ENCODE measurements at places on chromosomes 11 and 22.

- DNase-seq: no peak
Observed at GRCh38 chr11:12388173-12388572, 10.8 kb downstream of the PARVA start.

- DNase-seq: no peak
Observed at GRCh38 chr11:67996622-67997474, 7.0 kb downstream of the UNC93B1 start.

DNA sequence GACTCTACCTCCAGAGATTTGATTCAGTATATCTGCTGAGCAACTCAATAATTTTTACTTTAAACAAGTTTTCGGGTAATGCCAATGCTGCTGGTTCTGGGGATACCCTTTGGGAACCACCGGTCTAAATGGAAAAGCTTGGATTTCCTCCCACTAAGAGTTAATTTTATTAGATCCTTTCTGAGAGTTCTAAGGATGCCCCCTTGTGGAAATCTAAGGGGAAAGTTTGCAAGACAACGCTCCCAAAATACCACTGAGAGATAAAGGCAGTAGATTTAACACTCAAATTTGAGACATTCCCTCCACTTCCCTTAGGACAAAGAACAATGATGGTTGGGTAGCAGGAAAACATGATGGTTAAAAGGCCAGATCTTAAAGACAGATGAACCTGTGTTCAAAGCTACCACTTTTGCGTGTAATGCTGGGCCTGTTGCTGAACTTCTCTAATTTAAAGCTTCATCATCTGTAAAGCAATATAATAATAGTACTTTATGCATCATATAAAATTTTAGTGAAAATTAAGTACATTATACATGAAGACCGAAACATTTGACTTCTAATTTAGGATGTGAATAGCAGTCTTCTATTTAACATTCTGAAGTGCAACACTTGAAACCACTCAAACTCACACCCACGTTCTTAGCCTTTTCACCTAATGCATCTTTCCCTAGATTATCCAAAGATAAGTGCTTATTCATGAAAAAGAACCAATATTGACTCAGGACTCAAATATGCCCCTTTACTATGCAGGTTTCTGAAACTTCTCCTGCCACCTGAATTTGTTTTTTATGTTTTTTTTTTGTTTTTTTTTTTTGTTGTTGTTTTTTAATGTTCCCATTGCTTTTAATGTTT lies 110.1 kb upstream of the LUZP2 start:
- no peak for DNase-seq

DNA sequence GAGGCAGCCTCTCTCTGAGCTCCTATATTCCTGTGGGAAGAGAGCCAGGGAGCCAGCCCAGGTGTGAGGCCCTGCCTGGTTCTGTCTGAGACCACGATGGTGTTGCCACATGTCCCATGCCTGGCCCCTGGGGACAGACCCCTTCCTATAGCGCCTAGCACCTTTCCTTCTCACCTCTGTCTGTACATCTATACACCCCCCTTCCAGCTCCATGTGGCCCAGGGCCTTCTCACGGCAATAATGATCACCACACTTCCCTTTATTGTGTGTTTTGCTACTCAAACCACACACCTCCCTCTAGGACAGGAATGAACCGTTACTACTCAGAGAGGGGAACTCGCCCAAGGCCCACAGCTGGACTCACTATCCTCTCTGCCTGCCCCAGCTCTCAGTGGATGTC lies 12.8 kb downstream of the CD82 start:
- DNase-seq: no peak

DNA sequence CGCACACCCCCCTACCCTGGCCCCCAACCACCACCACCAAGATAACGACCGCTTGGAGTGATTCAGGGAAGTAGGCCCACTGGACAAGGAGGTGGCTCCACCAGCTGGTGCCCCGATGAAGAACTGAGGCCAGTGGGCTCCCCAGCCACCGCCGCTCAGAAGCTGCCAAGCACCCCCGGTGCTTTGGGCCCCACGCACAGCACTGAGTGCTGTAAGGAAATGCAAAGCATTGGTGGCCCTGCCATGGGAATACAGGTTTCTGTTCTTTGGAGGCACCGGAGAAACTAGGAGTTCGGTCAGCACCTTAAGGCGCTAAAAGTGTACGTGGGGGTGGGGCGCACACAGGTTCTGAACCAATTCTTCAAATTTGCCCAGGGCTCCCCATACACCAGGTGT lies 664 bp upstream of the PRSS23 start:
- DNase-seq: no peak

- no peak for DNase-seq
Observed at GRCh38 chr11:128924510-128925249, 18.0 kb downstream of the TP53AIP1 start.

GRCh38 chr22:38110863-38111852 lies 674 bp upstream of the BAIAP2L2 start:
- DNase-seq: no peak

- DNase-seq: no peak
Observed at GRCh38 chr11:111153194-111153593, 92.3 kb upstream of the POU2AF2 start.

DNA sequence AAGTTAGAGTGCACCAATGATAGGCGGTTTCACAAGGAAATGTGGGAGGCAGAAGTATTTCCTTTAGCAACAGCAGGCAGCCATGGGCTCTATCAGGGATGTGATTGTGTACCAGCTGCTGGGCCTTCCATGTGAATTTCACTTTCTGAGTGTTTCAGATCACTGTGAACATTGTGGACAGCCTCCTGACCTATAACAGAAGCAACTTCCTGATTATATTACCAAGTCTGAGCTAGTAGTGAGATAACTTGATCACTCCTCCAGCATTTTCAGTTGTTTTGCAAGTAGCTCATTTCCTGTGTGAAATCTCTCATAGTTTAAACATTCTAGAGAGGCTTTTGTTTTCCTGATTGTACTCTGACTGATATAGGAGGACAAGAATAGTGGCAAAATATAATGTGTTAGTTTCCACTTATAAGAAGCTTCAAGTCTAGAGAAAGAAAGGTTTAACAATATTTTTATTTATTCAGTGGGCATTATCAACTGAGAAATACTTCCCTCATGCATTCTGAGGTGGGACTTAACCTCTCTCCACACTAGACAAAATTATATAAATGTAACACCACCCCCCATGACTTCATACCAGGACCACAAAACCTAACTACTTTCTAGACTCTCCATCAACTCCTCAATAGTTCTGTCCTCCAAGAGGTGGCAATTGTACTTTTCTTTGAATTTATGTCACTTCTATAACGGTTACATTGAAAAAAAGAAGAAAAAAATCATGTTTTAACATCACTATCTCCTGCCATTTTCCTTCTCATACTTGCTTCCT lies 184.2 kb upstream of the LUZP2 start:
- DNase-seq: no peak

DNA sequence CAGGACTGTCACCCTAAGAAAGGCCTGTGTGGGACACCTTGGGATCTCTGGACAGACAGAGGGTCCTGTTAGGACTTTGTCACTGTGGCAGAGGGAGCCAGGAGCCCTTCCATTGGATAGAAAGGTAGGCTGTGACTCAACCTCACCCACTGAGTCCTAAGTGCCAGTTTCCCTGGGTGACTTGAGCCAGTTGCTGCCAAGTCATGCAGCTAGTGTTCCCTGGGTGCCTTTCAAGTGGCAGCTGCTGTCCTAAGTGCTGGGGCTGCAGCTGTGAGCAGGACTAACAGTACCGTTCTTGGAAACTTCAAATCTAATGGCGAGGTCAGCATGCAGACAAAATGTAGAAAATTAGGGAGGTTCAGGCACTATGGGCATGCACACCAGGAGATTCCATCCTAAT lies 393.7 kb downstream of the TMEM135 start:
- no peak for DNase-seq

DNA sequence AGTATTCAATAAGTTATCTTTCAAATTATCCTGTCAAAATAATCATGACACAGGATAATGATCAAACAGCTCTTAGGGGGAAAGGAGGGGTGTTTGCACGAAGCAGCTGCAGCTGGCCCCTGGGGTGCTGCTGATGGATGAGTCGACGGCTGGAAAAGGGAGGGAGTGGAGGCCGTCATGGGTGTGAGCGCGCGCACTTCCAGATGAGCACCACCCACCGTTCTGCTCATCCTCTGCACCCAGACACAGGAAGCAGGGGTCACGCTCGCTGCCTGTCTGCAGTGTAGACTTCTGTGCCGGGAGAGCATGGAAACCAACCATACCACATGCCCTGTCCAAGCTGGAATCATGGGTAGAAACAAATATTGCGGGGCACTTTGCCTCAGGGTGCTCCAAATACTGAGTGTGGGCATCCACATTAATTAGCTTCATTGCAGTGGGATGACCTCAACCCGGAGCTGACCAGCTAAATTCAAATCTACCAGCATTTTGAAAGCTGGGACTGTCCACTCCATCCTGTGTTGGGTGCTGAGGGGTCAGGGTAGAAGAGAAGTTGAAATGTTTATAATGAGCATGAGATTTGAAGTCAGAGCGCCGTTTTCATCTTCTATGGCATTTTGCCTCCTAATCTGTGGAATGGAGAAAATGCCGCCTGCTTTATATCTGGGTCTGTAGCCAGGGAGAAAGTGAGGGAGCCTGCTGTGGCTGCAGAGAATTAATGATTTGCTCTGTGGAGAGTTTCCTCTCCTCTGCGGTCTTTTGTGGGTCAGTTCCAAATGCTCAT lies 802.4 kb downstream of the TBC1D22A start:
- DNase-seq: no peak

DNA sequence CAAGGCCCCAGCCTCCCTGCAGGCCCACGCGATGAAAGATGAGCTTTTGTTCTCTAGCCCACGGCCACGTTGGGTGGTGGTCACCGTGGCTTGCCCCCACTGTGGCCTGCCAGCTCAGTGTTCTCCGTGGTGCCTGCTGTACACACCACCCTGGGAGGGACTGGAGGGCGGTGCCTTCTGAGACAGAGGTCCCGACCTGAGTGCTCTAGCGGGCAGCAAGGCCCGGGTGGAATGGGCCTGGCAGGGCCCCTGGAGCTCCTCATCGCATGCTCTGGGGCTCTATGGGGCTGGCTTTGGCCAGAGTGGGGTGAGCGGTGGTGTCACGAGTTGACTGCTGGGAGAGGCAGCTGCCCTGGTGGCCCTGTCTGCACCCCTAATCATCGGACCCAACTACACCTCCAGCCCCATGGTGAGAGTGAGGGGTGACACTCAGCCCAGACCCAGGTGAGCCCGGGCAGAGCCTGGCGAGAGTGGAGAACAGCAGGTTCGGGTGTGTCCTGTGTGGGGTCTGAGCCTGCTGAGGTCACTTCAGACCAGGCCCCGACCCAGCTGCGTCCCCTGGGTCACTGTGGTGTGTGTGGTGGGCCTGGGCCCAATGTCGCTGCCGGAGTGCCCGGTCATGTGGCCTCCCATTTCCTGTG lies 541.9 kb downstream of the TBC1D22A start:
- no peak for DNase-seq

- DNase-seq: no peak
Observed at GRCh38 chr11:134932761-134933160, 520.7 kb upstream of the B3GAT1 start.

DNA sequence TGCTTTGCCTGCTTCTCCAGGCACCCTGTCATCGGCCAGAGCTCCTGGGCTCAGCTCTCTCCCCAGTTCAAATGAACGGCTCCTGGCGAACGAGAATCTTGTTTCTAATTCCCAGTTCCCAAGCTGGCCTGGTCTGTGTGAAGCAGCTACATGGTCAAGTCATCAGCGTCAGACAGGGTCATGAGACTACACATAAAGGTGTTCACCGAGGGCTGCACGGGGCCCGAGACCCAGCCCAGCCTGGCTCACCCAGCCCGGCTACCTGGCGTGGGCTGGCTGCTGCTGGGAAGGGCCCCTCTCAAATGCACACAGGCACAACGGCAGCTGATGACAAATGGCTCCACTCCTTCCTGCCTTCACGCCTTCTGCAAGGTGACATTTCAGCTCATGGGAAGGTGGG lies 14.6 kb upstream of the CELSR1 start:
- DNase-seq: no peak

DNA sequence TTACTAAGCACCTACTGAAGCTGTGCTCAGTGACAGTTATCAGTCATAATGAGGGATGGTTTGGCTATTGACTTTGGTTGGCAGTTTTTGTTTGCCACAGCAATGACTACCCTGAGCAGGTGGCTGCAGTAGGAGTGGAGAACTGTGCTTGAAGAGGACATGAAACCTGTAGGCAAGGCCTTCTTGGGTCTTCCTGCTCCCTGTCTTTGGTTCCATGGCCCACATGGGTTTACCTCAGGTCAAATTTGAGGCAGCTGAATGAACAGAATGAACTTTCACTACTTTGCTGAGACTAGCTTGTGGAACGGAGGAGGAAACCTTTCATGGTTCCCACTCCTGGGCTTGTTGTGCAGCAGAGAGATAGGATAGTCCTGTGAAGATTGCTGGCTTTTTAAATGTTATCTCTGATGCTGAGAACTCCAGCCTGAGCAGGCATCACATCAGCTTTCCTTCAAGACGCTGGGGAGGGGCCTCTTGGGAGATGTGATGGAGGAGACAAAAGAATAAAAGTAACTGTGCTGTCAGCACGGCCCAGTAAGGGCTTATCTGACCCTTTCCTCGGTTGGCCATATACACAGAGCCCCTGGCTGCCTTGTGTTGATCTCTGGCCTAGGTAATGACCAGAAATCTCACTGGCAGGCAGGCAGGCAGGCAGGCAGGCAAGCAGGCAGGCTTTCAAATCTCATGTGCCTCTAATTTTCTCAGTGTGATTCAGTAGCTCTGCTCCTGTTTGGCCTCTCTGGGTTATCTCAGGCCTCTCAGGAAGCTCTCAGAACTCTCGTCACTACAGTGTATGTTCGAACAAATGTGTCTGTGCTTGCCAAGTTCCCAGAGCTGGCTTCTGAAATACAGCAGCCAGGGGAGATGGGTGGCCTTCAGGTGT lies 12.0 kb downstream of the STIM1 start:
- no peak for DNase-seq

DNA sequence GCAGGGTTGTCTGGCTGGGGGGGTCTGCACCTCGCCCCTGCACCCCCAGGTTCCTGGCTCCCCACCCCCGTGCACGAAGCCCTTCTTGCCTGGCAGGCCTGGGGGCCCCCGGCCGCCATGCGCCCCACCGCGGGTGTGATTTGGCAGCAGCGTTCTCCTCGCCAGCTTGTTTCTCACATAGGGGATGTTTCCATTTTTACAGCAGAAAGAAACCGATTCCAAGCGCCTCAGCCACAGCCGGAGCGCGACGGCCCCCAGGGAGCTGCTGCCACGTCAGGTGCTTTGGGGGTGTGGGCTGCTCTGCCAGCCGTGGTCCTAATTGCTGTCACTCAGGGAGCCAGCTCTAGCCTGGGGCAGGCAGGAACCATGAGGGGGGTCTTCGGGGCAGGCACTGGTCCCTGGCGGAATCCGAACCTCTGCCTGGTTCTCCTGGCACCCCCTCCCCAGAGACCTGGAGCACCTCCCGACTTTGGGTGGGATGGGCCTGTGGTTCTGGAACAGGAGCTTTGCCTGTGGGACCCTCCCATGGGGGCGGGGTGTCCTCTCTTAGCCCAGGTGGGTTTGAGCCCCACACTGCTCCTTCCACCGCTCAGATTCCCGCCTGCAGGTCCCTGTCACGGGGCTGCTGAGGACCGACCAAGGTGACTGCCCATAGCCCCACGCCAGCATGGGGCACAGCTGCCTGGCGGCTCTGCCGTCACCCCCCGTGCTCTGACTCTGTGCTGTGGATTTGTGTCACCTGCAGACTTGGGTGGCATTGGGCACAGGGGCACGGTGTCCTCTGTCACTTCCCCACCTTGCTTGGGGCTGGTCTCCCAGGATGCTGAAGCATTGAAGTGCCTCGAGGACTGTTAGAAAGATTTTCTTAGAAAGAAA lies 54.0 kb downstream of the RTN4R start:
- no peak for DNase-seq

Measured in activated CD8-positive, alpha-beta memory T cell treated with anti-CD3 and anti-CD28 coated beads for 1 hour (primary cell).